ENCODE measurements at places on chromosomes 5 and 9. TPM values are rescaled to one million over a fixed set of nuclear protein-coding genes. Genes with fewer than 3 reads are reported as not detected.

DNA sequence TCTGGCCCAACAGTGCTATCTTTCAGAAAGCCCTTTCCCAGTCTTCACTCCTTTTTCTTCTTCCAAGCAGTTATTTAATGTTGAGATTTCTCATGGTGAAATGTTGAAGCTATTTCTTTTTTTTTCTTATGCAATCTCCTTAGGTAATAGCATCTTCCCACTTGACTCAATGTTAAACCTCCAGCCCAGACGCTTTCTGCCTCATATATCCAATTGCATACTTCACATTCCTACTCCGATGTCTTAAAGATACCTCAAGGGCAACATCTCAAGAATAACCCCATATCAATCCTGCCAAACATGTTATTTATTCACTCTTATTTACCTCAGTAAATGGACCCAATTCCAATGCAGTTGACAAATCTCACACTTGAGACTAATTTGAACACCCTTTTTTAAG lies 187.3 kb downstream of the CDH12 start:
- DNase-seq, result no peak

GRCh38 chr5:134547066-134547465 lies 21.6 kb downstream of the JADE2 start:
- no peak for DNase-seq

DNA sequence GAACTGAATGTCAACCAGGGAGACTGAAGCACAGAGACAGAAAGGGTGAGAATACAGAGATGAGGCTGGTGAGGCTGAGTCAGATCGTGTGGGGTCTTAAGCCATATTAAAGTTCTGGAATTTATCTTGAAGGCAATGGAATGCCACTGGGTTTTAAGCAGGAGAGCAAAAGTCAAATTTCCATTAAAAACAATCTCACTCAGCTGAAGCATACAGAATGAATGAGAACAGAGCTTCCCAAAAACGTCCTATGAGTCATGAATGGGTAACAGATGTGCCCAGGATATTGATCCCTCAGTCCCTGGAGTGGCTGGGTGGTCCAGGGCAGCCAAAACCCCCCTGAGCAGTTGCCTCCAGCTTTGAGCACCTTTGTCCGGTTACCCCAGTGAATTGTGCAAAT lies 44.9 kb downstream of the PFDN1 start:
- DNase-seq, result no peak

DNA sequence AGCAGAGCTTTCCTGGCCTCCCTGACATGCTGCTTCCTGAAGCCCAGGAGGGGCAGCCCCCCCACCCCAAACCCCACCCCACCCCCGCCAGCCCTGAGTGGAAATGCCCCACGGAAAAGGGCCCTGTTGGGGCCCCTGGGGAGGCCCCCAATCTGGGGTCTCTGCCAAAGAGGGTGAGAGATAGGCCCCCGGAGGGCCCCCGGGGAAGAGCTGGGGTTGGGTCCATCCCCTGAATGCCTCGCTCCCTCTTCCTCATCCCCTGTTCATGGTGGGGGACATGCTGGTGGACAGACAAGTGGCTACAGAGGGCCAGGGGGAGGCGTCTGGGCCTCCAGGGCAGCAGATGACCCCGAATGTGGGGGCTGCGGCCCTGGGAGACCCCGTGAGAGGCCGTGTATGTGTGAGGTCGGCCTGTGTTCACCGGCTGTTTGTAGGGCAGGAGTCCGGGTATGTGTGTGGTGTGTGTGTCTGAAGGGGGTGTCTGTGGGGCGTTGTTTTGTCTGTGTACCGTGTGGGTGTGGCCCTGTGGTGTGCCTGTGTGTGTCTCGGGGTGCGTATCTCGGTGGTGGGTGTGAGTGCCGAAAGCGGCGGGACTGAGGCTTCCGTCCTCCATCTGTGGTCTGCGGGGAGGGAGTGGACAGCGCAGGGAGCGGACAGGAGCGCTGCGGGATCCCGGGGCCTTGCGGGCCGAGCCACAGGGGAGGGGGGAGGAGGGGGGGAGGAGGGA lies 11.3 kb downstream of the C9orf50 start:
- DNase-seq, result no peak

GRCh38 chr5:137700282-137700680 lies 35.6 kb downstream of the KLHL3 start:
- no peak for DNase-seq

DNA sequence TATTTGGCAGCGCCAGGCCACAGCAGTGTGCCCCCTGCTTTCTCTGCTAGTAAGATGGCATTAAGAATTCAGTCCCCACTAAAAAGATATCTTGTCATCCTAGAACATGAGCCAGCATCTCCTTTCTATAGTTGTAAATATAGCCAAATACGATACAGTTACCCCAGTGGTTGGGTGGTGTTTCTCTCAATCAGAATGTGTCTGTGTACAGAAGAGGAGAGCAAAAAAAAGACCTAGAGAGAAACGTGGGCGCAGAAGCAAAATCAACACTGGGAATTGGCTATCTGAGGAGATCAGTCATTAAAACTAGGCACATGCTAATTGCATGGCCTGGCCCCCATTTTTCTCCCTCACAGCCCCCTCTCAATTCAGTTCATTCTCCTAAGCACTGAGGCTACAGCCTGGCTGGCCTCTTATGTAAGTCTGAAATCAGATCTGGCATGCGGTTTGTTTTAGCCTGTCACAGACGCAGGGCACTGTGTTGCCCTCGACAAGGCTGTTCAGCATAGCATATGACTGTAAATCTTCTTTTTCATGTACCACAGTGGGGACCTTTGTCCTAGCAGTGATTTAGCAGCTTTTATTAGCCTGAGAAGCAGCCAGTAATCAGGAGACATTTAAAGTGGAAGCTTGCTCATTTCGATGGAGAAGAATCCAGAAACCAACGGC lies 57.8 kb downstream of the RORB start:
- DNase-seq, result no peak

- DNase-seq, result peak; percentile 58
These were observed 17.5 kb upstream of the DHFR start for GRCh38 chr5:80672140-80672736.

DNA sequence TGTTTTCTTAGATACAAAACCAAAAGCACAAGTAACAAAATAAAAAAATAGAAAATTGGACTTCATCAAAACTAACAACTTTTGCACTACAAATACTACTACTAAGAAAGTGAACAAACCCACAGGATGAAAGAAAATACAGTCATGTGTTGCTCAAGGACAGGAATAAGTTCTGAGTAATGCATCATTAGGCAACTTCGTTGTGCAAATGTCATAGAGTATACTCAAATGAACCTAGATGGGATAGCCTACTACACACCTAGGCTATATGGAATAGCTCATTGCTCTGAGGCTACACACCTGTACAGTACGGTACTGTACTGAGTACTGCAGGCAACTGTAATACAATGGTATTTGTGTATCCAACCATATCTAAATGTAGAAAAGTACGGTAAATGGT lies 88.3 kb downstream of the RAPGEF1 start:
- no peak for DNase-seq

Gene DNLZ
- 19.1 TPM for total RNA-seq

Gene FGF1
- total RNA-seq, result 0.44 TPM

Gene PCDHA1
- not detected for total RNA-seq

Gene HABP4
- total RNA-seq, result 8.1 TPM

Gene PCDHGB6
- not detected for total RNA-seq

Gene ANKDD1B
- total RNA-seq, result 0.20 TPM

Gene TRPM3
- 0.26 TPM for total RNA-seq

Gene IFNA21
- not detected for total RNA-seq

Gene OR1L1
- total RNA-seq, result not detected

Gene AQP7
- total RNA-seq, result 0.59 TPM

Data from PC-9 (cell line).